ENCODE measurements at places on chromosomes 3 and 15. TPM values are rescaled to one million over a fixed set of nuclear protein-coding genes. Genes with fewer than 3 reads are reported as not detected.

- H3K27me3 ChIP-seq = peaks cover 23% of the 10 kb centered on the region
- peaks cover 5% of the 10 kb centered on the region for H3K4me1 ChIP-seq
- no peaks in the 10 kb centered on the region for H3K36me3 ChIP-seq
Observed at GRCh38 chr3:30895329-30895728, 868 bp upstream of the GADL1 start.

DNA sequence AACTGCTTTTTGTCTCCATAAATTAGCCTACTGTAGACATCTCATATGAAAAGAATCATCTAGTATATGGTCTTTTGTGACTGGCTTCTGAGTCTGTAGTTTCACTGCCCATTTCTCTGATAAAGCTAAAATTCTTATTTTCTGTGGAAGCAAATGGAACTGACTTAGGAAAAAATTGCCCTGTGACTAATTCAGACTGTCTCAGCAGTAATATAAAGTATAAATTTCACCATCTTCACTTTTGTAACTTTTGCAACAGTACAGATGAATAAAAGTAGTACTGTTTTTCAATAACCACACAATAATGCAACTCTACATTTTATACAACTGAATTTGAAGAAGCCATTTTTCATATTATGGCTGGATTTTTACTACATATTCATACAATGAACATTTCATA lies 104.1 kb downstream of the TBC1D5 start:
- H3K27me3 ChIP-seq = no peaks in the 10 kb centered on the region
- no peak overlapping the region for H3K4me3 ChIP-seq
- H3K36me3 ChIP-seq = no peaks in the 10 kb centered on the region

DNA sequence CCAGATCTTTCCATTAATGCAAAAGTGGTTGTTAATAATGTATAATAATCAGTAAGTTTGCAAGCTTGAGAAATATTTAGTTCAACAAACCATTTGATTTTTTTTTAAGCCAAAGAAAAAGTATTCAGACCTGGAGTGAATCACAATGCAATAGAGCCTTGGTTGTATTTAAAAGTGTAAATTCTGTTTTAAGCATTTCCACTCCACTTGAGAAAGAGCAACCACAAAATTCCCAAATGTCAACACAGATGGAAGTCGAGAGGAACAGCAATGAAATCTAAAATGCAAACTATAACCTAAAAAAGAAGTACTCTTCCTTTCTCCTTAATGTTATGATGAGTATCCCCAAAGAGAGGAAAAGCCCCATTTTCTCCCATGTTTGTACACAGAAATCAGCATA lies 20.2 kb downstream of the GBE1 start:
- H3K27me3 ChIP-seq = no peaks in the 10 kb centered on the region
- no peaks in the 10 kb centered on the region for H3K36me3 ChIP-seq
- peak overlapping the region; percentile 66 for H3K27ac ChIP-seq
- DNase-seq = peak; percentile 37
- peaks cover 48% of the 10 kb centered on the region for H3K4me1 ChIP-seq
- no peak overlapping the region for H3K4me3 ChIP-seq

DNA sequence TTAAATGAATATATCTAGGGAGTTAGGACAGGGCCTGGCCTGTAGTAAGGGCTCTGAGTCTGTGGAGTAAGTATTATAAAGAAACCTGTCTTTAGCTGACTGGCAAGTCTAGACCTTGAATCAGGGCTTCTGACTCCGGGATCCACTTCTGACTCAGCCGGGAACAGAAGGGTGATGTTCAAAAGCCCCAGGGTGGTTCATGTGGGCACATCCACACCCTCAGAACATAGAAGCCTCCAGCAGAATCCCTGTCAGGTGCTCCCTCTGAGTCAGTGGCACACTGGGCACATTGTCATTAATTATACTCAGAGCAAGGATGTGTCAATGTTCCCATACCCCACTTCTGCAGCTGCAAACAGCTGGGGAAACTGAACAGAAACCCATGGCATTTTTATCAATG lies 26.7 kb upstream of the SNRK start:
- H3K27ac ChIP-seq = no peak overlapping the region
- no peak overlapping the region for H3K4me3 ChIP-seq
- H3K4me1 ChIP-seq = no peaks in the 10 kb centered on the region
- H3K27me3 ChIP-seq = no peaks in the 10 kb centered on the region

DNA sequence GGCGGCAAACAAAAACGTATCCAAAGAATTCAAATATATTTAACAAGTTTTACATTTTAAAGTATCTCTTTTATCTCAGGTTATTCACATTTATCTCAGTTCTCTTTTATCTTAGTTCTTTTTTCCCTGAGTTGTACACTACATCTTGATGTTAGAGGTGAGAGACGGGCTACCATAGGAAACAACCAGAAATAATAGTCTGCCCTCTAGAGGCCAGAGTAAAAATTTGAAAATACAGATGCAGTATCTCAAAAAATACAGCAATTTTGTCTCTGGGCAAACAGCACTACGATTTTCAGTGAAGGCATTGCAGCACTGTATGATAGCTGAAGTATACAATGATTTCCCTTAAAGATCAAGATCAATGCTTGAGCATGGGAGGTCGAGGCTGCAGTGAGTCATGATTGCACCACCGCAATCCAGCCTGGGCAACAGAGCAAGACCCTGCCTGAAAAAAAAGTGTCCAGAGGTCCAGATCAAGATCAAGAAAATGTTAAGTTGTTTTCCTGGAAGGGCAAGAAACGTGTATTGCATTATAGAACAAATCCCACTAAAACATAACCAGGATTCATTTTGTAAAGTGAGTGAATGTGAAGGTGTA lies 82.6 kb upstream of the ATP11B start:
- no peaks in the 10 kb centered on the region for H3K4me1 ChIP-seq
- no peak overlapping the region for H3K4me3 ChIP-seq
- H3K36me3 ChIP-seq = no peaks in the 10 kb centered on the region
- H3K27ac ChIP-seq = no peak overlapping the region
- H3K27me3 ChIP-seq = no peaks in the 10 kb centered on the region

DNA sequence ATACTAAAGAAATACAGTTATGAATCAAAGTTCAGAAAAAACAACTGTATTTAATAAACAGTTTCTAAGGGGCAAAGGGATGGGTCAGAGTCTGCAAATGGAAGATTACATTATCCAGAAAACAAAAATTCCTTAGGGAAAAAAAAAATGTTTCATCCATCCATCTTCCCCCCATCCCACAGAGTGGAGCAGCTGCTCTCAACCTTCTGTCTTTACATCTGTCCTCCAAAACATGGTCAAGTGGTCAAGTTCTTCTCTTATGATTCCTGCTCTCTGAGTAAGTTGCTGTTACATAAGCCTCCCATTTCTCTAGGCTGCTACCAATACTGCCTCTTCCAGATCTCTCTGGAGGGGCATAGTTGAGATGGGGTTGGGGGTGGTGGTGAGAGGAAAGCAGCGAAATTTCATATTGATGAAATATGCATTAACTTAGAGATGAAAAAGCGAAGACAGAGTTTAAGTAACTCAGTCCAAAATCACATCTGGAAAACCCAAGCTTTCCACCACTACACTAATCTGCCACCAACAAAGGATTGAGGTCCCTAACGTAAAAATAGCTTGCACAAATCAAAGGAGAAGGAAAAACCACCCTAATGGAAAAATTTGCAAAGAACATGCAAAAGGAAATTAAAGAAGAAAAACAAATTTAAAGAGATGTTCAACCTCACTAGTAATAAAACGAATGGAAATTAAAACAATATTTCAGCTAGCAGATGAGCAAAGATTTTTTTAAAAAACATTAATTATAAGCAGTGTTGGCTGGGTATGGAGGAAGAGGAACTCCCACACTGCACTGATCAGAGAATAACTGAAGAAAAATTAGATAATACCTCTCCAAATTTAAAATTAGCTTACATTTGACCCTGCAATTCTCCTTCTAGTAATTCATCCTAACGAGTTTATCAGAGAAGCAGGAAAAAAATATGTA lies 109.5 kb downstream of the ST8SIA2 start:
- H3K4me1 ChIP-seq = no peaks in the 10 kb centered on the region
- H3K4me3 ChIP-seq = no peak overlapping the region
- DNase-seq = no peak
- no peak overlapping the region for H3K27ac ChIP-seq
- H3K27me3 ChIP-seq = peaks cover 11% of the 10 kb centered on the region

DNA sequence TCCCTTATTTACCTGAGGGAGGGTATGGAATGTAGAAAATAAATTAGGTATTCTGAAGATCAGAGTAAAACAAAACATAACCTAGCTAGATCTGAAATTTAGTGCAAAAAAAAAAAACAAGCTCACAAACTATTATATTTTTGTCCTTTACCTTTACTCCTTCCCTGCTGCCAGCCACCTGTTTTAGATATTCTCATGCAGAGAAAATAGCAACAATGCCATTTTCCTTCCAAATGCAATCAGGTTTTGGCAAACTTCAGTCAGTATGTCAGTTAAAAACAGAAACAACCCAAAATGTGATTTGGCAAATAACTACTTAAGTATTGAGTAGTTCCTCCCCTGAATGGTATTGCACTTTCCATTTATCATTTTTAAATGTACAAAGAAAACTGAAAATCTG lies 35.8 kb downstream of the PEAK1 start:
- H3K27ac ChIP-seq = no peak overlapping the region
- H3K4me3 ChIP-seq = no peak overlapping the region
- H3K36me3 ChIP-seq = no peaks in the 10 kb centered on the region
- no peaks in the 10 kb centered on the region for H3K4me1 ChIP-seq
- no peak for DNase-seq
- no peaks in the 10 kb centered on the region for H3K27me3 ChIP-seq

DNA sequence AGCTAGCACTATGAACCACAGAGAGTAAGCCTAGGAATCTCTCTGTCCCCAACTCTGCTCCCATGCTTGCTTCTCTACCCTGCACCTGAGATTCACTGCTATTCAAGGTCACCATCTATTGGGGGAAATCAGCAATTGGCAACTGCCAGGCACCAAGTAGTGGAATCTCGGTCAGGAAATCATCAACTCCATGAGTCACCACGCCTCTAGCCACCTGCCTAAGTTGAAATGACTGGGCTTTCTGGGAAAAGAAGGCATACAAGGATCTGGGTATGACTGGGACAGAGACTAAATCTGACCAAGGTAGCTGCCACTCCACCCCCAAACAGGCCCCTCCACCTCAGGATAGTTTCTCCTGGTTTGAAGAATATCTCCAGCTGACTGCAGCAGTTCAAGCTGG lies 464.1 kb upstream of the CBLB start:
- peaks cover under 1% of the 10 kb centered on the region for H3K4me1 ChIP-seq
- no peak for DNase-seq
- no peaks in the 10 kb centered on the region for H3K27me3 ChIP-seq
- H3K4me3 ChIP-seq = no peak overlapping the region
- no peak overlapping the region for H3K27ac ChIP-seq

DNA sequence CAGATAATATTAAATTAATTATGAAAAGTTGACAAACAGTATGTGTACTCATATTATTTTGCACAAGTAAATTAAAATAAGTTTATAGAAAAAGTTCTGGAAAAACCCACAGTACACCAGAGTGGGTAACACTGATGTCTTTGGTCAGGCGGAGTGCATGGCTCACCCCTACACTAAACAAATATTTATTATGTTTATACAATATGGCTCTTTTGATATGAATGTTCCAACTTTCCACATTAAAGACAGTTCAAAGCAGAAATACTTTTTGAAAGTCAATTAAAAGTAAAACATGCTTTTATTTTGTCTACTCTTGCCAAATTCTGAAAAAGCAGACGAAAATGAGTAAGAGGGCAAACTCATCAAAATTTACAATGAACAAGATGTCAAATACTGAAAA lies 56.2 kb upstream of the DCBLD2 start:
- no peak overlapping the region for H3K4me3 ChIP-seq
- no peaks in the 10 kb centered on the region for H3K36me3 ChIP-seq
- H3K27me3 ChIP-seq = no peaks in the 10 kb centered on the region
- DNase-seq = no peak
- H3K27ac ChIP-seq = no peak overlapping the region

- no peaks in the 10 kb centered on the region for H3K36me3 ChIP-seq
- H3K4me1 ChIP-seq = peaks cover 19% of the 10 kb centered on the region
- no peak for DNase-seq
- H3K27ac ChIP-seq = no peak overlapping the region
- no peak overlapping the region for H3K4me3 ChIP-seq
- no peaks in the 10 kb centered on the region for H3K27me3 ChIP-seq
Observed at GRCh38 chr3:4837374-4837930, 141.8 kb upstream of the BHLHE40 start.

GRCh38 chr3:166531730-166532129 lies 694.5 kb upstream of the BCHE start:
- H3K4me1 ChIP-seq = no peaks in the 10 kb centered on the region
- H3K36me3 ChIP-seq = no peaks in the 10 kb centered on the region
- no peaks in the 10 kb centered on the region for H3K27me3 ChIP-seq
- DNase-seq = no peak

DNA sequence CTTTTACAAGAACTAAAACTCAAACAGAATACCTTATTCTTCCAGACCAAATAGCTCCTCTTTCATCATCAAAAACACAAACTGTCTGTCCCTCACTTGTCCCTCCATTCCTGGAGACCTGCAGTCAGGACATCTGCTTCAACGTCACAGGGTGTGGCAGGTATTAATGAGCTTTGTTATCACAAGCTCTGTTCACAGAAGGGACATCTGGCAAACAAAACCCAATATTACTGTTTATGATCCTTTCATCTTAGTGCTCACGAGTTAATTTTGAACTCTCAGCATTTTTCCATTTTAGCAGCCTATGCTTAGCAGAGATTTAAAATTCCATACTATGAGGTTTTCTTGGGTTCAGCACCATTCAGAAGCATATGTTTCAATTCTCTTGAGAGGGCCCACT lies 32.9 kb downstream of the AP3S2 start:
- H3K27me3 ChIP-seq = no peaks in the 10 kb centered on the region
- DNase-seq = no peak
- no peaks in the 10 kb centered on the region for H3K4me1 ChIP-seq
- H3K4me3 ChIP-seq = no peak overlapping the region

GRCh38 chr15:63826528-63826927 lies 7.2 kb downstream of the HERC1 start:
- H3K27me3 ChIP-seq = no peaks in the 10 kb centered on the region
- DNase-seq = no peak
- no peak overlapping the region for H3K4me3 ChIP-seq
- no peaks in the 10 kb centered on the region for H3K4me1 ChIP-seq
- no peak overlapping the region for H3K27ac ChIP-seq
- no peaks in the 10 kb centered on the region for H3K36me3 ChIP-seq

- no peaks in the 10 kb centered on the region for H3K4me1 ChIP-seq
- no peaks in the 10 kb centered on the region for H3K36me3 ChIP-seq
- H3K4me3 ChIP-seq = no peak overlapping the region
- no peak for DNase-seq
- H3K27me3 ChIP-seq = no peaks in the 10 kb centered on the region
- no peak overlapping the region for H3K27ac ChIP-seq
Observed at GRCh38 chr3:157408499-157409149, 28.0 kb upstream of the PTX3 start.

GRCh38 chr3:184320104-184320445 lies 5.7 kb downstream of the EIF4G1 start:
- peaks cover 38% of the 10 kb centered on the region for H3K4me1 ChIP-seq
- peak; percentile 96 for DNase-seq
- peaks cover 96% of the 10 kb centered on the region for H3K36me3 ChIP-seq
- H3K27ac ChIP-seq = peak overlapping the region; percentile 34
- no peak overlapping the region for H3K4me3 ChIP-seq
- H3K27me3 ChIP-seq = no peaks in the 10 kb centered on the region

- no peak overlapping the region for H3K27ac ChIP-seq
- H3K36me3 ChIP-seq = no peaks in the 10 kb centered on the region
- H3K27me3 ChIP-seq = no peaks in the 10 kb centered on the region
- no peak overlapping the region for H3K4me3 ChIP-seq
- H3K4me1 ChIP-seq = no peaks in the 10 kb centered on the region
Observed at GRCh38 chr3:114011059-114011797, 45.1 kb downstream of the CCDC191 start.

PIERCE2 gene
- total RNA-seq = not detected

ACAD11 gene
- total RNA-seq = 6.4 TPM

ROPN1 gene
- total RNA-seq = not detected

HMG20A gene
- 30.1 TPM for total RNA-seq

NDUFB4 gene
- 135 TPM for total RNA-seq

ISL2 gene
- 3.0 TPM for total RNA-seq

CEP63 gene
- 14.8 TPM for total RNA-seq

All from SJSA1 (cell line).